ENCODE measurements at places on chromosomes 16 and 17. TPM values are rescaled to one million over a fixed set of nuclear protein-coding genes. Genes with fewer than 3 reads are reported as not detected.

GRCh38 chr16:24348545-24349290, 92.6 kb downstream of the CACNG3 start:
- DNase-seq: no peak

Gene GCGR
- not detected for total RNA-seq

Gene KRT24
- 0.26 TPM for total RNA-seq

Gene KRTAP1-3
- not detected for total RNA-seq

Gene STAC2
- 0.32 TPM for total RNA-seq

Gene CD300LF
- total RNA-seq: 0.63 TPM

DNA sequence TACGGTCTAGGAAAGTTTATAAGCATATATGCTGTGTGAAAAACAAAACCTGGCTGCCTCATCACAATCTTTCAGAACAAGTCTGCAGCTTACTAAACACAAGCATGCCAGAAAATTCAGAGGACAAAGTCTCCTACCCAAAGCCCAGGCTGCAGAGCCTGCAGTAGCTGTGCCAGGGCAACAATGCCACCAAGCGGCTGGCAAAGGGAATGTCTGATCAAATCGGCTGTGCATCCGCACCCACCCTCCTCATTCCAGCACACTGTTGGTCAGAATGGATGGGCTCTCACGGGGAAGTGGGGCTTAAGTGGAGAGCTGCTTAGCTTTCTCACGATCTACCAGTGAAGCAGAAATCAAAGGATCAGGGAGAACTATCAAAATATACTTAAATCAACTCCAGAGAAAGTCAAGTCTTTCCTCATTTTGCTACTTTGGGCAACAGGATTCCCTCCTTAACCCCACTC, 73.5 kb downstream of the CYTH1 start:
- DNase-seq: no peak

DNA sequence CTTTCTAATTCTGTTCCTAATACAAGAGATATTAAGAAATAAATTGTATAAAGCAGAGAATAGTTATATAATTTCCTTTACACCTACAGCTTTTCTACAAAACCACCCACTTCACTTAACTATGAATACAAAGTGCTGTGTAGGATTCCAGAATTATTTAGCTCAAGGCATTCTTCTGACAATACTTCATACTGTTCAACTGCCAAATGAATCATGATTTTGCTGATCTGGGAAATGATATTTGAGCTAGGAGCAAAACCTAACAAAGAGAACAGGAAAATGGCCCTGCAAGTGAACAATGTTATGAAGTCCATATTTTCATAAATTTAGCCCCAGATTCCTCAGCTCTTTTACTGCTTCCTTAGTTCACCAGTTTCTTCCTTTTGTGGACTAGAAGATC, 12.9 kb downstream of the BBS2 start:
- no peak for DNase-seq

- DNase-seq: no peak
Measured at GRCh38 chr16:55264949-55265348, 59.1 kb upstream of the IRX6 start.

DNA sequence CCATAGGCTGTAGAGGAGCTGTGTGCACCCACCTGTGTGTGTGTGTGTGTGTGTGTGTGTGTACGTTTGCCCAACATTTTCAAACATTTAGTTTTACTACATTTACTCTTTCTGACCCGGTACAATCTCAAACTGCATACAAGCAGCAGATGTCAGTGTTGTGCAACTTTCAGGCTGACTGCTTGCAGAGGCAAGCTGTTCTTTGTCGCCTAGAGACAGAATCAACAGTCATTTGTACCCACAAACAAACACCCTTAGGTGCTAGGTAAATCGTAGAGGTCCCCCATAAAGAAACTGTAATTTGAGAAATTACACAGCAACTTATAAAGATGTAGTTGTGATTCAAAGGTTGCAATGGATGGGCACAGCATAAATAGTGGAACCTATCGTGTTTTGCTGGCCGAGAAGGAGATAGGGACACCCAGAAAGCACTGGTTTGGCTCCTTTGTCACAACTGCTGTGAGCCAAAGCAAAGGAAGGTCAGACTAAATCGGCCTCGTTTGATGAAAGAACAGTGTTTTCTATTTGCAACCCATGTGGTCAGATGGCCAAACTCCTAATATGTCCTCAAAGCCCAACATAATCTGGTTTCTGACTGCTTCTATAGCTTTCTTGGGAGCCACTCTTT, 478.4 kb downstream of the TOX3 start:
- DNase-seq: peak; percentile 23

- DNase-seq: no peak
Measured at GRCh38 chr17:67050471-67051154, 6.3 kb downstream of the CACNG1 start.

- DNase-seq: no peak
Measured at GRCh38 chr16:86508947-86509758, 1.2 kb upstream of the FOXF1 start.

DNA sequence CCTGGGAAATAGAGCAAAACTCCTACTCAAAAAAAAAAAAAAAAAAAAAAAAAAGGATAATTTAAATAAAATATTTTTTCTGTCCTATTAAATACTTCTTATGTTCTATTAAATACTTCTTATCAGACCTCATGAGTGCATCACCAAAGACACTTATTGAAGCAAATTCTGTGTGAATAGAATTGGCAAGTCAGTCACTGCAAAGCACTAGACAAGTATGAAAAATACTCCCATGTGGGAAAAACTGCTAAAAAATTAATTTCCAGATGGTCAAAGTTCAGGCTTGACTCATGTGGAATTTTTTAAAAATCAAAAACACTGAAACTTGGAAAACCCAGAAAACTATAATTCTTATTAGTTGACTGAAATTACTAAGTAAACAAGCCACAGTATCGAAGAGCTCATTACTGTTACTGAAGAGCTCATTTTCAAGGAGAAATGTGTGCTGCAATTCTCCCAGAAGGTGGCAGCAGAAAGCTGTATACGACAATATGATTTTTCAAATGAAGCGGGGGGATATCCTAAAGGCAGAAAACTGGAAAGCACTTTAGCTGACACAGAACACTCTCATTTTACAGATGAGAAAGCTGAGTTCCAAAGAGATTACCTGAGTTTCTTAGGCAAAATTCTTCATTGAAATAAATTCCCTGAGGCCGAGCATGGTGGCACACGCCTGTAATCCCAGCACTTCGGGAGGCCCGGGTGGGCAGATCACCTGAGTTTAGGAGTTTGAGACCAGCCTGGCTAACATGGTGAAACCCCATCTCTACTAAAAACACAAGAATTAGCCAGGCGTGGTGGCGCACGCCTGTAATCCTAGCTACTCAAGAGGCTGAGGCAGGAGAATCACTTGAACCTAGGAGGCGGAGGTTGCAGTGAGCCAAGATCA, 15.9 kb upstream of the FBXO47 start:
- no peak for DNase-seq

DNA sequence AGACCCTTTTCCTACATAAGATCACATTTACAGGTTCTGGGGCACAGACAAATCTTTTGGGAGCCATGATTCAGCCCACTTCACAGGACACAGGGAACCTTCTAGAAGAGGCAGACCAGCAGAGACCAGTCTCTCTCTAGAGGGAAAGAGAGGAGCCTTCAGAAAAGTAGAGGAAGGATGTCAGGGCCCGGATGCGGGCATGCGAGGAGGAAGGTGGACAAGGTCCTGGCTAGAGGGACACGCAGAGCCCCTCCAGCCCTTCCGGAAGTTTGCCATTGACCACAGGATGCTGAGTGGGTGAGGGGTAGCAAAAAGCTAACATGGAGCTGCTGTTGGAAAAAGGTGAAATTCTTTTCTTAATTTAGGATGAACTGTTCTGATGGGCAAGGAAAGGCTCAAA, 55.8 kb upstream of the MEAK7 start:
- no peak for DNase-seq

Gene KDM6B
- total RNA-seq: 7.9 TPM

- DNase-seq: peak; percentile 58
Measured at GRCh38 chr17:47315451-47316266, 8.1 kb upstream of the EFCAB13 start.

Gene IKZF3
- 1.2 TPM for total RNA-seq

Gene NT5M
- total RNA-seq: 1.6 TPM

DNA sequence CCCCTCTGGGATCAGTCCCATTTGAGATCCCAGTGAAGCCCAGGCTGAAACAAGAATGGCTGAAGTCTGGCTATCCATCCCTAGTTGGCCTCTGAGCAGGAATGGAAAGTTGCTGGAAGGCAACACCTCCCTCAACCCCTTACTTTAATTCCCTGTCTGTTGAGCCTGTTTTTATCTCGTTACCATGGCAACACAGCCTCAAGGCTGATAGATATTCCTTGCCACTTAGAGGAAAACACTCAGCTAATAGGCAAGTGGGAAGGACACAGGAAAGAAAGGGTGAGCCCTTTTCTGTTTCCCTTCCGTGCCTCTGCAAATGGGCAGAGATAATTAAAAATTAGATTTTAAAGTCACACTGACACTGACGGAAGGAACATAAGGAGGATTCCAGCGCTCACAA, 75.5 kb upstream of the CLEC3A start:
- DNase-seq: no peak

Gene MT1F
- total RNA-seq: 0.95 TPM

Gene GAST
- not detected for total RNA-seq

Gene TRAP1
- total RNA-seq: 43.1 TPM

Gene SYT17
- total RNA-seq: 6.5 TPM

Gene CD68
- total RNA-seq: 9.1 TPM

Gene KRTAP3-2
- total RNA-seq: not detected

DNA sequence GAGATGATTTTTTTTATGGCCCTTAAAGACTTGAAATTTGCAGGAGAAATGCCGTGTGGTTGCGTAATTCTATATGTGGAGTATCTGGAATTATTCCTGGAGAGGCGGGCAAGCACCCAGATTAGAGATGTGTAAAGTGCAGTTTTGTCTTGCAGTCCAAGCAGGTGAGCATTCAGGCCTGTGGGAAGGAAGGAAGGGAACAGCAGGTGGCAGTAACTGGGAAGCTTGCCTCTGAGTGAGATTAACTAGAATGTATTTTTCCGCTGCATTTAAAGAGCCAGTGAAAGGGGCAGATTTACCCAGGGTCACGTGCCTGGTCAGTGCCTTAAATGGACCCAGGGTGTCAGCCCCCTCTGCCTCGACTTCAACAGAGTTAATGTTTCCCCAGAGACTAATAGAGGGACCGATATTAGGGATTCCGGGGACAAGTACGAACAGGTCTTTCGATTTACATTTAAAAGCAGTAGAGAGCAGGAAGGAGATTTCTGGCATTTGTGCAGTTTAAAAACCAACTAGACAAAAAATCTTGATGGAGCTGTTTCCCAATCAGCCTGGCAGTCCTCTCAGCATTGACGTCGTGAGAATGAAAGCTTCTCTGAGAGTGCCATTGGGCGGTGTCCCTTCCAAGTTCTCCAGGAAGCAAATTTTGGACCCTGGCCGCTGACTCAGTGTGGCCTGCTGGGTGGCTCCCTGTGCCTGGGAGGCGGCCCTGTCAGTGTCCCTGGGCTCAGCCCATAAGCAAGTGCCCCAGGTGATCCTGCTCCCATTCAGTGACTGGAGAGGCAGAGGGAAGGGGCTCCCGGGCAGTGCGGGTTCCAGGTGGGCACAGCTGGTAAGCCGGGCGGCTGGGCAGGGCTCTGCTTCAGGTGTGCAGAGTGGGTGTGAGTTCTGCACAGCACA, 38.2 kb downstream of the KSR1 start:
- DNase-seq: peak; percentile 59

Gene KRT27
- not detected for total RNA-seq

Measured in urinary bladder (tissue), 4 donors.